ENCODE measurements at places on chromosomes 5 and 9.

DNA sequence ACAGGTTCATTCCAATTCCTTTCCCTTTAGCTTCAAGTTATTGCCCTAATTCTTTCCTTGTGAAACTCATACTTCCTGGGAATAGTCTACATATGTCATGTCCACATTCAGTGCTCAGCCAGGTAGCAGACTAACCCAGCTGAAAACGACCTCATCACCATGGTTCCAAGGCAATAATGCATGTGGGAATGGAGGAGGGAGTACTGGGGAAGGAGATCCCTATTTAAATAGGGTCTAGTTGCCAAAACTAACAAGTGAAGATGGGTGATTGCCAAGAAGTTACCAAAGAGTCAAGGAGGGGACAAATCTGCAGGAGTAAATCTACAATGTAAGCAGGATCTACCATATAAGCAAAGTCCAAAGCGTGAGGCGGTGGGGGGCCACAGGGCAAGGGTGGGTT lies 47.3 kb upstream of the MCTP1 start:
- no peak for DNase-seq

DNA sequence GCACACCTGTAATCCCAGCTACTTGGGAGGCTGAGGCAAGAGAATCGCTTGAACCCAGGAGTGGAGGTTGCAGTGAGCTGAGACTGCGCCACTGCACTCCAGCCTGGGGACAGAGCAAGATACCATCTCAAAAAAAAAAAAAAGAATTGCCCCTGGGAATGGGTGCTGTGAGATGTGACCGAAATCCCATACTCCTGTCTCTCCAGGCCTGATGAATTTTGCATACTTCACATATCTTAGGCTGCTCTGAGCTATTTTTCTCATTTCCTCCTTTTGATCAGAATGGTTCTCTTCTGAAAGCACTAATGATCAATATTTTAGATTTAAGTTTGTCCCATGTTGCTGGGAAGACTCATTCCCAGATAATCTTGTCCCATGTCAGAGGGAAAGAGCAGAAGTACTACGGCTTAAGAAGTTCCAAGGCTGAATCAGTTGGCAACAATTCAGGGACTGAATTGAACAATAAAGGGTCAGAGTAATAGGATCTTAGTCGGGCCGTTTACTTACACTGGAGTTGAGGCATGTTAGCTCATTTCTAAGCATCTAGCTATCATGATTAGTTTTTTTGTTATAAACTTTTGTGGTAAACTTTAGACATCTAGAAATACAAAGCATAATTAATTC lies 44.2 kb upstream of the TENT2 start:
- no peak for DNase-seq

- no peak for DNase-seq
These were observed 212.9 kb downstream of the ARRDC3 start for GRCh38 chr5:91170266-91170665.

- DNase-seq: no peak
These were observed 66.6 kb downstream of the SH3TC2 start for GRCh38 chr5:148996270-148996669.

GRCh38 chr9:124329206-124329792 lies 71.5 kb downstream of the NEK6 start:
- DNase-seq: no peak

DNA sequence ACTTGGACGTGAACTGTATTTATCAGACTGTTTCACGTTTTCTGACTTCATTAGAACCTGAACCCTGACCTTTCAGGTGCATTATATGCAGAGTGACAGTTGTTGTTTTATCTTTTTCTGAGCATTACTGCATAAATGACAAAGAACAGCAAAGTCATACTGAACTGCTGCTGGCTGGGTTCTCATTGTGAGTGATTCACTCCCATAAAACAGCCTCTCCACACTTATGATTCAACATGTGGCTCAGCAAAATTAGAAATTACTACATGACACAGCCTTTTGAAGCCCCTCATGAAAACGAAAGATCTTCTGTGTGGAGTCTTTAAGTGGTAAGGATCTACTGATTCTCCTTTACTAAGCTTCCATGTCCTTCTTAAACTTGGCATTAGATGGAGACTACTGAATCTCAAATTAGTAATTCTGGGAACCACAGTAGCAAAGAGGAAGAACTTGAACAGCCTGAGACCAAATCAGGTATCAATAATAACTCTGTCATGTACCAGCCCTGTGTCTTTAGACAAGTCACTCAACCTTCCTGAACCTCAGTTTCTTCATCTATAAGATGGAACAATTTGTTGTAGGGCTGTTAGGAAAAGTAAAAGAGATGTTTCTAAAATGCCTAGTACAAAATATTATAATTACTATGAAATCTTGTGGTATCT lies 172.3 kb upstream of the GNA14 start:
- DNase-seq: no peak

DNA sequence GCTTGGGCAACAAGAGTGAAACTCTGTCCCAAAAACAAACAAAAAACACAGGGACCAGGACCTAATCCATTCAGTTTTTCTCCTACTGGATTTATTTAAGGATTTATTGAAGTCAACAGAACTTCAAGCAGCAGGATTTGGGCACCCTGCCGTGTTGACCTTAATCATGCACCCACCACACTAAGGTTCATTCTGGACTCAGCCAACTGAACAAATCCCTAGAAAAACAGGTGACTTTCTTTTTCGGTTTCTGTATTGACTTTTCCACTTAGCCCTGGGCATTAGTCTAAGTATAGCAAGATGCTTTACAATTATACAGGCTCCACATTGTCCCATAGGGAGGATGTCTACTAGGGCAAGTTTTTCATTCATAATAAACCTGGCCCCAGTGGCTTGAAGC lies 30.0 kb downstream of the ZNF131 start:
- no peak for DNase-seq

DNA sequence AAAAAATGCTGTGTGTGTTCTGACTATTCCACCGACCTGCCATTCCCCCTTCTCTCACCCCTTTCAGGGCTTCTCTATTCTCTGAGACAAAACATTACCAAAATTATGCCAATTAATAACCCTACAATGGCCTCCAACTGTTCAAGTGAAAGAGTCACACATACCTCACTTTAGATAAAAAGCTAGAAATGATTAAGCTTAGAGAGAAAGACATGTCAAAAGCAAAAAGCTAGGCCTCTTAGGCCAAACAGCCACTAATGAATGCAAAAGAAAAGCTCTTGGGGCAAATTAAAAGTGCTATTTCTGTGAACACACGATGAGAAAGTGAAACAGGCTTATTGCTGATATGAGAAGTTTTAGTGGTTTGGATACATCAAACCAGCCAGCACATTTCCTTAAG lies 279.6 kb upstream of the GRAMD2B start:
- no peak for DNase-seq

DNA sequence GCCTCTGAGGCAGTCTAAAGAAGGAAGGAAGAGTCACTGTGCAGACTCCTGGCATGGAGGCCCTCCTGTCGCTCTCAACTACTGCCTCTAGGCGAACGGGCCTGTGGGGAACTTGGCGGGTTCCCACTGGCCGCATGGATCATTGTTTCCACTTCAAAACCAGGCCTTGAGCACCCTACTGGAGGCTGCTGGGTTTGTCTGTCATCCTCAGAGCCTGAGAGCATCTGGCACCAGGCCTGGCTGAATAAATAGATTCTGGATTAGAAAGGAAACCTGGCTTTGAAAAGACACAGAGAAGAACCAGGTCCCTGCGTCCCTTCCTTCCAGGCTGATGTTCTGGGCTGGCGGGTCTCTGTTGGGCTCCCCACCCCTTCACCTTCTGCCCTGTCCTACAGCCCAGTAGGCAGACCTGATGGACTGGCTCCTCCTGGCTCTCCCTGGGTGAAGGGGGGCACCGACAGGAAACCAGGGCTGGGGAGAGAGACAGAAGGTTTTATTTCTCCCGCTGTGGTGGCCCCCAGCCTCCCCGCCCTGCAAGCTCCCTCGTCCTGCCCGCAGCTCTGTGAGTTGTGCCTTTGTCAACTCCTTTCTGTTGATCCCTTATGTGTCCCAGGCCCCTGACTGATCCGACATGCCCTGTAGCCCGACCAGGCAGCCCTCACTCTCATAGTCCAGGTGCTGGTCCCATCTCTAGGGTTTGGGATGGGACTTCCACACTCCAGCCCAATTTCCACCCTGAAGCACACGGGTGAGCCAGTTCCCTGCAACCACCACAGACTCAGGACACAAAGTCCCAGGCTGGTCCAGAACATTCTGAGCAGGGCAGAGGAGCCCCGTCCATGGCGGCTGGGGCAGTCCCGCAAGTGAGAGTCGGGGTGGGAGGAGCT lies 50.1 kb downstream of the ADAMTS2 start:
- DNase-seq: no peak

DNA sequence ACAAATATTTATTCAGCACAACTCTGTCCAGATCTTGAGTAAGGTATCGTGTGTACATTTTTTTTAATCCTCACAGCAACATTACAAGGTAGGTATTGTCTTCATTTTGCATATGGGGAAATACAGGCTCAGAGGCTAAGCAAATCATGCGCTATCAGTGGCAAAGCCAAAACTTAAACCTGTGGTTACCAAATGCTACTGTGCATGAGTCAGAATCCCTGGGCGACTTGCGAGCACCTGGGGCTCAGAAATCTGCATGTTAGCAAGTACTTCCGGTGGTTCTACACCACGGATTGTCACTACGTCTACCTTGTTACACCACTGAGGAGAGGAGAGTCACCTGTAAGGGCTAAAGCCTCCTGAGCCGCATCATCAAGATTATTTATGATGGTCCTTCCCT lies 21.3 kb downstream of the C5orf58 start:
- DNase-seq: no peak

- no peak for DNase-seq
These were observed 76.0 kb downstream of the C9orf153 start for GRCh38 chr9:86183229-86184137.

GRCh38 chr5:135566422-135567400 lies 12.1 kb downstream of the CXCL14 start:
- no peak for DNase-seq

- no peak for DNase-seq
These were observed 106.8 kb upstream of the CD180 start for GRCh38 chr5:67303356-67303755.

- DNase-seq: no peak
These were observed 907 bp downstream of the HMCN2 start for GRCh38 chr9:130266236-130267098.

DNA sequence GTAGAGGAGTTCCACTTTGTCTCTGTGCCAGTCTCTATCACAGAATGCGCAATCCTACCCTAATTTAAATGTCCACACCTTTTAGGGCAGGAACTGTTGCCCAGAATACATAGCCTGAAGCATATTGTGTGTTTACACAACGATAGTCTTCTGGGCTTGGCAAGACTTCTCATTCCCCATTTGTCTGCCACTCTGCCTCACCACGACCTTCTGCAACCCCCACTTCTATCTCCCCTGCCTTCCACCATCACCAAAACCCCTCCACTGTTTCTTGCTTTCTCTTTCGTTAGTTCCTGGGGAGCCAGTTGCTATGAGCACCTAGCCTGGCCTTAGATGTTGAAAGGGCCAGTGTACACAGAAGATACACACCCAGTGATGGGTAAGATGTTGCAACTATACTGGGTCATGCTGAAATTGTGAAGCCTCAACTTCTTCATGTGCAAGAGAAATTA lies 883 bp upstream of the RNF145 start:
- no peak for DNase-seq

DNA sequence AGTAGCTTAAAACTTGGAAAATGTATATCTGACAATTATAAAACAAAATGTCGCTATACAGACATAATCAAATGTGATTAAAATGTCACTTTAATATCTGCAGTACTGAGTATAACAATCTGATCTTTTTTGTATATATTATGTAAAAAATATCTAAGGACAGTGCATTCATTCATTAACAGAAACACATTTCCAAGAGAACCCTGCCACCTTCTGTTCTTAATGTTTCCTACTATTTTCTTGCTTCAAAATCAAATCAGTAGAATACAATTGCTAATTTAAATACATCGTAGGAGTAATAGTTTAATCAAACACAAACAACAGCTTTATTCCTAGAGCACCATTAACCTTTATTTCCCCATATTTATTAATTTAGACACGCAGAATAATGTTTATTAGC lies 142.6 kb upstream of the ST8SIA4 start:
- no peak for DNase-seq

- DNase-seq: no peak
These were observed 102.2 kb downstream of the MAP1B start for GRCh38 chr5:72209147-72210115.

DNA sequence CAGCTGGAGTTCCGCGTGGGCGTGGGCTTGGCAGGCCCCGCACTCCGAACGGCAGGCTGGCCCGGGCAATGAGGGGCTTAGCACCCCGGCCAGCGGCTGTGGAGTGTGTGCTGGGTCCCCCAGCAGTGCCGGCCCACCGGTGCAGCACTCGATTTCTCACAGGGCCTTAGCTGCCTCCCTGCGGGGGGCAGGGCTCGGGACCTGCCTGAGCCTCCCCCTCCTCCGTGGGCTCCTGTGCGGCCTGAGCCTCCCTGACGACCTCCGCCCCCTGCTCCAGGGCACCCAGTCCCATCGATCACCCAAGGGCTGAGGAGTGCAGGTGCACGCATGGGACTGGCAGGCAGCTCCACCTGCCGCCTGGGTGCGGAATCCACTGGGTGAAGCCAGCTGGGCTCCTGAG lies 191.8 kb downstream of the CYLC2 start:
- no peak for DNase-seq

GRCh38 chr9:137390553-137391410 lies 32.2 kb downstream of the EXD3 start:
- DNase-seq: no peak

DNA sequence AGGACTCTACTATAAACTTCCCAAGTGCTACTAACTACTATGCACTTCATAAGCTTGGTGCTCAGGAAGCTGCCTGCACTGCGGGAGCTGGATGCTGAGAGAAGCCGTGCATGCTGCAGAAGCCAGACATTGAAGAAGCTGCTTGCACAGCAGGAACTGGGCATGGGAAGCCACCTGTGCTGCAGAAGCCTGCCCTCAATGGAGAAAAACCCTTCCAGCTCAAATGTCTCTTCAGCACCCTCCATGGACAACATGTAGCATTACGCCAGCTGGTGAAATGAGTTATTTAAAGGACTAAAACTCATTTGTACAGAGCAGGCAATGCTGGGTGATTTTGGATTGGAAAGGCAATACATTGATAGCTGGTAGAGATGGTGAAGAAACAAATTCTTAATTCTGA lies 247.2 kb downstream of the KIF4B start:
- DNase-seq: no peak

GRCh38 chr9:91677331-91677730 lies 253.7 kb upstream of the NFIL3 start:
- DNase-seq: no peak

GRCh38 chr9:123174887-123175518 lies 93.4 kb downstream of the STRBP start:
- no peak for DNase-seq

GRCh38 chr9:106626936-106627335 lies 236.0 kb upstream of the ZNF462 start:
- no peak for DNase-seq

DNA sequence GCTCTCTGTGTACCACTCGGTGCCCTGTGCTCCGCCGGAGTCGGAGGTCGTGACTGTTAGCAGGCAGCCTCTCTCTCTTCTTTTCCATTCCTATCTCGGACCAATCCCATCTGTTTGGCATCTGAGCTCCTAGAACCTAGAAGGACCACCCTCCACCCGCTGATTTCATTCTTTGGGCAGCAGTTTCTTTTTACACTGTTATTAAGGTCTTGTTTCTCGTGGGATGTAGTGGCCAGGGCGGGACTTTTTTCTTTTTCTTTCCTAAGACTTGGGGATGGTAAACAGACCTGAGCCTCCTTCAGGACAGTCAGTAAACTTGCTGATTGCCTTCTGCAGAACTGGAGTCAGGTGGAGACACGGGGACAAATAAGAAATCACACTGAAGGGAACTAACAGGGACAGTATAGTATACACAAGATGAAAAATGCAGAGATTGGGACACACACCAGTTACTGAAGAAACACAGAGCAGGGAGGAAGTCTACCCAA lies 500 bp downstream of the URM1 start:
- DNase-seq: no peak

Data from stimulated activated CD8-positive, alpha-beta memory T cell treated with anti-CD3 and anti-CD28 coated beads, Interleukin-4, amount 100 ng/mL, for 1 hour (primary cell).